ENCODE measurements at places on chromosomes 4 and X.
A peak's percentile ranks its signal among the peaks of the same experiment; 100 is the strongest.

GRCh38 chr4:7651461-7651921 is 216.8 kb upstream of the PSAPL1 start:
- DNase-seq, result no peak
- no peak overlapping the region for H3K27ac ChIP-seq
- H3K36me3 ChIP-seq, result no peaks in the 10 kb centered on the region

DNA sequence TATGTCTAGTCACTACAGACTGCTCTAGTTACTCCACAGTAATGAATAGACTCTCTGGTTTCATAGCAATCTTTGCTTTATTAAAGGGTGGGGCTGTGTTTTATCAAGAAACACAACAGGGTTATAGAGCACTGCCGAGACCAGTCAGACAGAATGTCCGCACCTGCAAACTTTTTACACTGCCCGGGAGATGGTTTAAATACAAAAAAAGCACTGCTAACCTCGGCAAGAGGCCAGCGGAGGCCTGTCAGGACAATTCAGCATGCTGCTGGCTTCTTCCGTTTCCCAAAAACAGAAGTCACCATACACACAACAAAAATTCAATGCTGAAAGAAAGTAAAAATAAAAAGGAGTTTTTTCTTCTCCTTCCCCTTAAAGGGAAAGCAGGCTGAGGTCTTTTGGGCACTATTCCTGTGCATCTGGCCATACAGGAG is 67.4 kb downstream of the IRF2 start:
- H3K27ac ChIP-seq, result no peak overlapping the region
- peak; percentile 23 for DNase-seq
- no peaks in the 10 kb centered on the region for H3K27me3 ChIP-seq
- no peaks in the 10 kb centered on the region for H3K4me1 ChIP-seq

- no peak overlapping the region for H3K4me3 ChIP-seq
- H3K27me3 ChIP-seq, result peaks cover 11% of the 10 kb centered on the region
- no peaks in the 10 kb centered on the region for H3K36me3 ChIP-seq
- peaks cover 11% of the 10 kb centered on the region for H3K4me1 ChIP-seq
- no peak overlapping the region for H3K27ac ChIP-seq
- DNase-seq, result no peak
Measured at GRCh38 chr4:1516881-1517480, 110.7 kb upstream of the NKX1-1 start.

DNA sequence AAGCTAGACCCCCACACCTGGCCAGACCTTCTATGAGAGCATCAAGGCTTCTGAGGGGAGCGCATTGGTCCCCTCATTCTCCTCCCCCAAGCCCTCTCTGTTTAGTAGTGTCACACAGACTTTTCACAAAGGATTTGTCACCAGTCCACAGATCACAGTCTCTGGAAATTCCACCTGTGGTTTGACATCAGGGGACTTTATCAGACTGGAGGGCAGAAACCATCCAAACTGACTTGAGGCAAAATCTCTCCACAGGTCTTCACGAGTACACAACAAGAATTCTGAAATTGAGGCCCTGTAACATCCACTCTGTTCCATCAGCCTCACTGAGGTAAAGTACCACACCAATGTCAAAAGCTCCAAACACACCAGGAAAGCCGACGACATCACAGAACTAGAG is 112.5 kb downstream of the SH3KBP1 start:
- H3K27ac ChIP-seq, result no peak overlapping the region
- no peaks in the 10 kb centered on the region for H3K27me3 ChIP-seq
- no peak for DNase-seq
- no peaks in the 10 kb centered on the region for H3K4me1 ChIP-seq
- H3K36me3 ChIP-seq, result no peaks in the 10 kb centered on the region

- no peak overlapping the region for H3K27ac ChIP-seq
- H3K36me3 ChIP-seq, result no peaks in the 10 kb centered on the region
- H3K4me1 ChIP-seq, result no peaks in the 10 kb centered on the region
Measured at GRCh38 chrX:122703762-122704161, 480.3 kb upstream of the GRIA3 start.

GRCh38 chr4:102517753-102518152 is 16.6 kb downstream of the NFKB1 start:
- no peak overlapping the region for H3K27ac ChIP-seq
- H3K4me1 ChIP-seq, result peaks cover 31% of the 10 kb centered on the region
- no peak for DNase-seq

All from body of pancreas (tissue), 4 donors.